ENCODE measurements at places on chromosomes 1 and 21.

GRCh38 chr1:205279986-205280385 is 41.6 kb downstream of the NUAK2 start:
- no peak for DNase-seq

DNA sequence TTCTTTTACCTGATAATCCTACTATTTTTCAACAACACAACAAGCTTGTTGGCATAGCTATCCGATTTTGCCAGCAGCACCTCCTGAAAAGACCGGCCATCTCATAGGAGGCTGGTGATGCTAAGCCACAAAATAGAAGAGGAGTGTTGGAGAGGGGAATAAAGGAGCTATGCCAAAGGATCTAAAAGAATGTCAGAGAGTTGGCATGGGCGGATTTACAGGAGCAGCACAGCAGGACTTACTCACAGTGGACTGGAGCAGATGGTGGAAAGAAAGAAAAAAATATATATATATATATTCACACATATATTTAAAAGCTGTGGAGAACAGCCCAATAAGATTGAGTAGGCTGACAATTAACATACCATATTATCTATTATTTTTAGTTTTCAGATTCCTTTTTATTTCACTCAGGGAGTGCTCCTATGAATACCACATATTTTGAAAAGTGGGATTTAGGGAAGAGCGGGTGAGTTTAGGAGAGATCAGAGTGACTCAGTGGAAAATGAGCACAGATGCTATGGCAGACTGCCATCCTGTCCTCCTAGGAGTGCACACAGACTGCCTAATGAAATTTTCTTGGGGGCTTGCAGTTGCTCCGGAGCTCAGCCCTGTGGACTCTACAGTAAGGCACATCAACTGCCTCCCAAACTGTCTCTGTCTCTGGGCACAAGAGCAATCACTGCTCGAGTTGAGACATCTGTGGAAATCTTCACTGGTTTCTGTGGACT is 394.4 kb upstream of the CHRM3 start:
- DNase-seq = no peak

DNA sequence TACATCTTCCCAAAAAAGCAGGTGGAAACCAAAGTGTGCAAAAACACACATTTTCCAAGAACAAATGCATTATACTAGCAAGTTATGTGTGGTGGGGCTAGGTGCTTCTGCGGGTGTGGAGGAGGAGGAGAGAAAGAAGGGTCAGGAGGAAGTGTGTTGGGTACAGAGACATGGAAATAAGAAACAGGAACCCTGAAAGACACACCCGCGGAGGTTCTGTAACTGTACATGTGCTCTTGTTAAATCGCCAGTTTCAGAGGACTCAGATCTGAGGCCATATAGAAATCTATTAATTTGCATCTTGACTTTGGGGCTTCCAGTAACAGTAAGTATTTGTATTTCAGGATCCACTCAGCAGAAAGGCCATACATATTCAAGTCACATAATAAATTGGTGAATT is 30.9 kb downstream of the ERG start:
- no peak for DNase-seq

DNA sequence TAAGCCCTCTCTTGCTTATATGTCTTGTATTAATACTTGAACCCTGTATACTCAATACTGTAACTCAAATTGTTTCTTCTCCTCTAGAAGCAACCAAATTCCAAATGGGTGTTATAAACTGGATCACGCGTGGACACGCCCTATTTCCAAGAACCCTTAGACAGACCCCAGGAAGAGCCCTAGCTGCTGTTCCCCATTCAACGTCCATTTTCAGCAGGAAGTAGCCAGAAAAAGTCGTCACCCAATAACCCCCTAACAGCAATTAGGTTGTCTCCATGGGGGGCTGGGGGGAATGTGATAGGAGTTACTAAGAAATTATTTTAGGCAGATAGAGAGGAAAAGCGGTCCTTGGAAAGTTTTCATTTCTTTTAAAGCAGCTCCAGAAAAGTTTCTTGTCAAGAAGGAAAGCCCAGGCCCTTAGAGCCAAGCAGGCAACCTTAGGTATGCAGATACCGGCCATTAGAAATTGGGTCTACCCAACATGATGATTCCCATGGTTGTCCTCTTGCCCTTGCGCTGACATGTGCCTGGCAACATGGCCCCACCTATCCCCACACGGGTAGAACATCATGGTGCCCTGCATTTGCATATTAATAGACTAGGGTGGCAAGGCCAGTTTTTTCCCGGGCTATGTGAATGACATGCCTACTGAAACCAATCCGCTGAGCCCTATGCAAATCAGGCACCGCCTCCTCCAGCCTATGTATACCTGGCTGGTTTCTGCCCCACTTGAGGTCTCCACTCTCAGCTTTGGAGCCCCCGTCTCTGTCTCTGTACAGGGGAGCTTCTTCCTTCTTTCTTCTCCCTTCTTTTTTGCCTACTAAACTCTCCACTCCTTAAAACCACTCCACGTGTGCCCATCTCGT is 4.0 kb upstream of the CD46 start:
- DNase-seq = no peak

GRCh38 chr1:41626146-41626545 is 141.7 kb upstream of the EDN2 start:
- no peak for DNase-seq

DNA sequence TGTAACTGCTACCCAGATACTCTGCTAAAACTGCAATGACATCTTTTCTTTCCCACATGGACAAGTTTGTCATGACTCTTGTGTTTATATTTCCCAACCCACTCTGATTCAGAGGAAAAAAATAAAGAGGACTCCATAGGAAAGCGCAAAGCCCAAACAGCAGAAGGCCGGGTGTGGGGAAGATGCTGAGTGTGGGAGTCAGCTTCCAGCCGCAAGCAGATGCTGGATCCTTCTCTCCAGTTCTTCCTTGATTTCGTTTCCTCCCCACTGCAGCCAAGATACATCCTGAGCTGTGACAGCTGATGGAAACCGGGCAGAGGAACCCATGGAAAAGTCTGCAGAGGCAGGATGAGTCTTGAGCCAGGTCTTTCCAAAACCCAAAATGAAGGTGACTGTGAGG is 498.2 kb downstream of the PLPP3 start:
- DNase-seq = no peak

DNA sequence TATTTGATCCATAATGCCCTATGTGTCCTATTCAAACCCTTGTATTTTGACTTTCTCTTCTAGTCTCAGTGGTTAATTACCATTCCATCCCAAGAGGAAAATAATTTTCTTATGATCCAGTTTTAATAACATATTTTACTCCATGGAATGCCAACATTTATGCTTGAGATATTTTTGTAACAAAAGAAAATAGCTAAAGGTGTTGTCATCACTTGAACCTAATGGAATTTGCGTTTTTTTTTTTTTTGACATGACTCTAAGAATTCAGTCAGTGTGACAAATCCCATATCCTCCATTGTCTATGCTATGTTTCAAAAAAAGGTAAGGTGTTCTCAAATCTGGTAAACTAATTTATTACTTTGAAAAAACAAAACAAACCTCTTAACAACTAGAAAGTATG is 324.1 kb upstream of the ADAMTS5 start:
- DNase-seq = no peak

DNA sequence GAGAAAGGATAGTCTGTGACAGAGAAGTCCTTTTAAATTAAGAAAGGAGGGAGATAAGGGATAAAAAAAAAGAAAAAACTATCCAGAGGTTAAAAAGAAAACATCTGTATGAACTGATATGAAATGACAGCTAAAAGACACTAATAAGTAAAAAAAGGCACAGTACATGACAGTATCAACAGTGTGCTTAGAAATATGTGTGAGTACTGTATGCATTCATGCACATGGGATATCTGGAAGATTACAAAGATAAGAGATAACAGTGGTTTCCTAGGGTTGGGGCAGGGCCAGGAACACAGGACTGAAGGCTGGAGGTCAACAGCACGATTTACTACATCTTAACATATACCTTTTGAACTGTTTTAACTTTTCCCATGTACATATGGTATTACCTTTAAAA is 13.3 kb downstream of the PTP4A2 start:
- DNase-seq = no peak

DNA sequence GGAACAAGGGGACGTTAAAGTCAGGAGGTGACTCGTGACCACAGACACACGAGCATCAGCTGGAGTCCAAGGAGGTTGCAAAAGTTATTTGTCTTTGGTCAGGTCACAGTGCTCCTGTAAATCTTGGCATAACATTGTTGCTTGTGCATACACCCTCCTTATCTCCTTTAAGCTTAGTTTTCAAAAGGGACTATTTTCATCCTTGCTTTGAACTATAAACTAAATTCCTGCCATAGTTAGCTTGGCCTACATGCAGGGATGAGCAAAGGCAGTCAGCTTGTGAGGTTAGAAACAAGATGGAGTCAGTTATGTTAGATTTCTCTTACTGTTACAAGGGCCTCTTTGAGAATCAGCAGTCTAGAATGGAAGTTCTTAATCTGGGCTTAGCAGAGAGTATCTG is 28.0 kb upstream of the FASLG start:
- DNase-seq = no peak

GRCh38 chr1:25743164-25744139 is 56.5 kb upstream of the SELENON start:
- DNase-seq = no peak

GRCh38 chr1:174160109-174160473 is 771 bp downstream of the RABGAP1L start:
- DNase-seq = no peak

DNA sequence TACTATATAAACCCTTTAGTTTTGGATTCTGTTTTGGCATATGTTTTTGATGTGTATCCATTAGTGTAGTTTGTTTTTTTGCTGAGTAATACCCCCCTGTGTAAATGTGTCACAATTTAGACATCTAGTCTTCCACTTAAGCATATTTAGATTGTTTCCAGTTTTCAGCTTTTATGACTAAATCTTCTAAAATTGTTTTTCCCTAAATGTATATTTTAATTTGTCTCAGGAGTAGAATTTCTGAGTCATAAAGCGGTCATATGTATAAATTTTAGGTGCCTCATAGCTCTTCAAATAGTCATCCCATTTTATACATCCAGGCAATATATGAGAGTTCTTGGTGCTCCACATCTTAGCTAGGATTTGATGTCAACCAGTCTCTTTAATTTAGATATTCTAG is 1348.0 kb downstream of the MRPL39 start:
- no peak for DNase-seq

DNA sequence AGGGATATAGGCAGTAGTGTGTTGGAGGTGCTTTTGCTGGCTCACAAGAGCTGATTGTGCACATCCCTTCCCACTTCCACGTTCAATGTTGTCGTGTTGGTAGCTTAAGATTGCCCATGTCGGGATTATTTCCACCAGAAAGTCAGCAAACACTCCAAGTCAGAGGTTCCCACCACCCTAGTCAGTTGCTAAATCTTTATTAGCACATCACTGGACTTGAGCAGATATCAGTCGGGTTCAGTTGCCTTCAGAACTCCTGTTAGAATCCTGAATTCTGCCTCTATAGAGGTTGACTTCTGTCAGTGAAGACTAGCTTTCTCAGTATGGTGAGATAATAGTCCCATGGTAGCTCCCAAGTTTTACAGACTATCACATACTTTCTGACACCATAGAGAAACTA is 10.5 kb downstream of the AGL start:
- no peak for DNase-seq

GRCh38 chr1:167612587-167613385 is 17.2 kb upstream of the RCSD1 start:
- DNase-seq = no peak
